T-helper 1 cell (primary cell): ENCODE measurements at places on chromosomes 2 and 18.

DNA sequence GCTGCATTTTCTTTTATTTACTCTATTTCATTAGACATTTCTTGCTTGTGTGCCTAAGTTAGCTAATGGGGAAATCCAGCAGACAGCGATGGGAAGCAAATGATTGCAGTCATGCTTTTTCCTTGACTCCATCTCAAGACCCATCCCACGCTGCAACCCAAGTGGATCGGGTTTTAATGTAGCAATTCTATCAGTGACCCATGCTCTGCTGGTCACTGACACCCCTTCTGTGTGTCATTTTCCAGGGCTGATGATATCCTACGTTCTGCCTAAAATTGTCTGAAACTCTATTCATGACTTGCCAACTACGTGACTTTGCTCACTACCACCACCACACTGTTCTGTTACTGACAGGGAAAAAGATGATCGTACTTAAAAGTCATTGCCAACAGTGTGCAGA is 129.8 kb downstream of the CCBE1 start:
- no peak for DNase-seq

DNA sequence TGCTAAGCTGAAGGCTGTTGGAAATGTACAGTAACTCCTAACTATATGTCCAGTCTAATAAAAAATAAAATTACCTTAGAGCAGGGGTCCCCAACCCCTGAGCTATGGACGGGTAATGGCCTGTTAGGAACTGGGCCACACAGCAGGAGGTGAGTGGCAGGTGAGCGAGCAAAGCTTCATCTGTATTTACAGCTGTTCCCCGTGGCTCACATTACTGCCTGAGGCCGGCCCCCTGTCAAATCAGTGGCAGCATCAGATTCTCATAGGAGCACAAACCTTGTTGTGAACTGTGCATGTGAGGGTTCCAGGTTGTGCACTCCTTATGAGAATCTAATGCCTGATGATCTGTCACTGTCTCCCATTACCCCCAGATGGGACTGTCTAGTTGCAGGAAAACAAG is 73.1 kb upstream of the CXCR4 start:
- DNase-seq = no peak

- no peak for DNase-seq
Observed at GRCh38 chr2:217807753-217808152, 195.0 kb downstream of the TNS1 start.

- no peak for DNase-seq
Observed at GRCh38 chr18:52452427-52452826, 112.4 kb downstream of the DCC start.

DNA sequence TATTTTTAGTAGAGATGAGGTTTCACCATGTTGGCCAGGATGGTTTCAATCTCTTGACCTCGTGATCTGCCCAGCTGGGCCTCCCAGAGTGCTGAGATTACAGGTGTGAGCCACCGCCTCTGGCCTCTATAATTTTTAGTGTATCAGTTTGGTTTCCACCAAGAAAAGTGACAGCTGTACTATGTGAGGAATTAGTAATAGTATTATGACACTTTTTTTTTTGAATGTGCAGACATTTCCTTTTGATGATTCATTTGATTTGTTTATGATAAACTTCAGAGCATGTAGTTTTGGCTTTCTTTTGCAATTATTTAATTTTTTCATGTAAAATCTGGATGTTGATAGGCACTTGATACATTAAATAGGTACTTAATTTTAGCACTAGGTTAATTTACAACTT is 61.5 kb downstream of the PTPN4 start:
- DNase-seq = no peak

DNA sequence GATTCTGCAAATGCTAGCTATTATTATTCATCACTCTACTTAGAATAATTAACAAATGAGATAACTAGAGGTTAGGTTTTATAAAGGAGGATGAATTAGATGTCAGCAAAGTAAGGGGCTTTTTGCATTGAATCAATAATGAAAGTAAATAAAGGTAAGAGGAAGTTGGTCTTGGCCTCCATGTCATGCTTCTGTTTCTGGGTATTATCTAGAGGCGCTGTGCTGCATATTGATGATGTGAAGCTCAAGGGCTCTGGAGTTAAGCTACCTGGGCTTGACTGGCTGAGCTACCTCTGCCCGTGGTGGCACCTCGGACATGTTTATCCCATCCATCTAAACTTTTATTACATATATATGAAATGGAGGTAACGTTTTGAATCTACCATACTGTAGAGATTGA is 350.9 kb downstream of the PARD3B start:
- no peak for DNase-seq

DNA sequence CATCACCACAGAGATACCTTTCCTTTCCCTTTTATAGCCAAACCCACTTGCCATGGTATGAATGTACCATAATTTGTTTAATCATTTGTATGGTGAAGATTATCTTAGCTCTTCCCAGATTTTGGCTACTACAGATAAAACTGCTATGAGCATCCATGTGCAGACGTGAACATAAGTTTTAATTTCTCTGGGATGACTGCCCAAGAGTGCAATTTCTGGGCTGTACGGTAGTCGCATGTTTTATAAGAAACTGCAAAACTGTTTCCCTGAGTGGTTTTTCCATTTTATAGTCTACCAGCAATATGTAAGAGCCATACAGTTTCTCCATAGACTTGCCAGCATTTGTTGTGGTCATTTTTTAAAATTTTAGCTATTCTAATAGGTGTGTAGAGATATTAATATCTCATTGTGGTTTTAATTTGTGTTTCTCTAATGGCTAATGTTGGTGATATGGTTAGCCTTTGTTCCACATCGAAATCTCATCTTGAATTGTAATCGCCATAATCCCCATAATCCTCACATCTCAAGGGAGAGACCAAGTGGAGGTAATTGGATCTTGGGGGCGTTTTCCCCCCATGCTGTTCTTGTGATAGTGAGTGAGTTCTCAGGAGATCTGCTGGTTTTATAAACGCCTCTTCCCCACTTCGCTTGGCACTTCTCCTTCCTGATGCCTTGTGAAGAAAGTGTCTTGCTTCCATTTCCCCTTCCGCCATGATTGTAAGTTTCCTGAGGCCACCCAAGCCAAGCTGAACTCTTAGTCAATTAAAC is 628.5 kb upstream of the KLHL29 start:
- no peak for DNase-seq

DNA sequence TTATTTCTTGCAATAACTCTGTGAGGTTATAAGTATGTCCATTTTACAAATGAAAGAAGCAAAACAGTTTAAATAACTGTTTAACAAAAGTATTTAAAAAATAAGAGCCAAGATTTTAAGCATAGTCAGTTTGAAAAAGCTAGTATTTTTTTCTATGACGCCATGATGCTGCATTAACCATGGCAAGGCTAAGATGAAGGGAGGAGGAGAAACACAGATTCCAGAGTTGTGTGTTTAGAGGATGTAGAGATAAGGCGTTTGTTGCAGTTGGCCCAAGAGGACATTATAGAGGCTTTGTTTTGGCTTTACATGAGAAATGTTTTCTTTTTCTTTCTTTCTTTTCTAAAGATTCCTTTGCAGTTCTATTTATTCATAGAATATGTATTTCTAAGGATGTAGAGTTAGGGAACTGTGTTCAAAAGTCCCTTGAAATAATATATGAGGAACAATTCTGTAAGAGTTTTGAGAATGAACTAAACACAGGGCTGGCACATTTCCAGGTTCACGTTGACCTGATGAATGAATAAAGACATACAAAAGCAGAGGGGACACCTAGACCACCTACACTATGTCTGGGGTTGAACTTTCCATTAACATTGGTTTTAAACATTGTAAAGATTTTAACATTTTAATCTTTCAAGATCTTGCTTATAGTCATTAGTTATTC is 244.2 kb downstream of the KCNS3 start:
- DNase-seq = no peak

GRCh38 chr2:56523816-56524215 is 340.0 kb downstream of the CCDC85A start:
- DNase-seq = no peak

GRCh38 chr18:8722946-8723820 is 17.8 kb downstream of the MTCL1 start:
- no peak for DNase-seq

DNA sequence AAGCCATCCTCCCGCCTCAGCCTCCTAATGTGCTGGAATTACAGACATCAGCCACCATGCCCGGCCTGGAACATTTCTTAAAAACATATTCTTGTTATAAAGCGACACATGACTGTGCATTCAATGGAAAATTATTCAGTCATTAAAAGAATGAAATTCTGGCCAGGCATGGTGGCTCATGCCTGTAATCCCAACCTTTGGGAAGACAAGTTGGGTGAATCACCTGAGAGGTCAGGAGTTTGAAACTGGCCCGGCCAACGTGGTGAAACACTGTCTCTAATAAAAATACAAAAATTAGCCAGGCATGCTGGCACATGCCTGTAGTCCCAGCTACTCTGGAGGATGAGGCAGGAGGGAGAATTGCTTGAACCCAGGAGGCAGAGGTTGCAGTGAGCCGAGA is 21.6 kb upstream of the RPRD1A start:
- no peak for DNase-seq

DNA sequence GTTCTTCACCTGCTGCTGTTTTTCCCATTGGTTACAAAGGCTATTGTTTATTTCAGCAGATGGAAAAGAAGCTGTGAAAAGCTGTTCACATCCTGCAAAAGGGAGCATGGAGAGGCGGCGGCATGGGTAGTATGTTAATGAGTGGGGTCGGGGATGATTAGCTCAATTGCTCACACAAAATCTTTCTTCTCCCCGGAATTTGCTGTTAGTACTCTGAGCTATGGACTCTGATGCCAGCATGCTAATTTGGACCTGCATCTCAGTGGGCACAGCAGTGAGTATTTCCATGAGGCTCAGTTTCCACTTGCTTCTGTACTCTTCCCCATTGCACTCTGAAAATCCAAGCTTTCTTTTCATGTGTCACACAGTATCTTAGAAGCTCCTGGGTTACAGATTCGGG is 61.6 kb downstream of the DNER start:
- DNase-seq = no peak

GRCh38 chr2:61178603-61179545 is 16.9 kb downstream of the C2orf74 start:
- no peak for DNase-seq

GRCh38 chr2:47561906-47562305 is 158.9 kb downstream of the MSH2 start:
- DNase-seq = no peak

- DNase-seq = no peak
Observed at GRCh38 chr2:86622519-86623042, 1.1 kb downstream of the RNF103 start.

- no peak for DNase-seq
Observed at GRCh38 chr2:207847807-207848544, 78.3 kb upstream of the FZD5 start.

DNA sequence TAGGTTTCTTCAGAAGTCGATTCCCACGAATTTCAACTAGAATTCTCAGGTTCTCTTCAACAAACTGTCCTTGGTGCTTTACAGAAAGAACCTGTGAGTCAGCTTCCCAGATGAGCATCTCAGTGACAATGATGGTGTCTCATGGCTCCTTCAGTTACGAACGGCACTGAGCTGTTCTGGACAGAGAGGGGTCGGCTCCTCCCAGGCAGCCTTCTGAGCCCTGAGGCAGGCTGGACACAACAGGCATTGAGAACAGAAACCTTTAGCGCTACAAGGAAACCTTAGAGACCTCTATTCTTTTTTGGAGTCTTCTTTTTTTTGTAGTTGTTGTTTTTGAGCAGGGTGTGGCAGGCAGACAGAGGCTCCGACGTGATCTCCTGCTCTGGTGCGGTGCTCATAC is 35.1 kb upstream of the ALKAL2 start:
- DNase-seq = no peak
